ENCODE measurements at places on chromosomes 11 and 22.

DNA sequence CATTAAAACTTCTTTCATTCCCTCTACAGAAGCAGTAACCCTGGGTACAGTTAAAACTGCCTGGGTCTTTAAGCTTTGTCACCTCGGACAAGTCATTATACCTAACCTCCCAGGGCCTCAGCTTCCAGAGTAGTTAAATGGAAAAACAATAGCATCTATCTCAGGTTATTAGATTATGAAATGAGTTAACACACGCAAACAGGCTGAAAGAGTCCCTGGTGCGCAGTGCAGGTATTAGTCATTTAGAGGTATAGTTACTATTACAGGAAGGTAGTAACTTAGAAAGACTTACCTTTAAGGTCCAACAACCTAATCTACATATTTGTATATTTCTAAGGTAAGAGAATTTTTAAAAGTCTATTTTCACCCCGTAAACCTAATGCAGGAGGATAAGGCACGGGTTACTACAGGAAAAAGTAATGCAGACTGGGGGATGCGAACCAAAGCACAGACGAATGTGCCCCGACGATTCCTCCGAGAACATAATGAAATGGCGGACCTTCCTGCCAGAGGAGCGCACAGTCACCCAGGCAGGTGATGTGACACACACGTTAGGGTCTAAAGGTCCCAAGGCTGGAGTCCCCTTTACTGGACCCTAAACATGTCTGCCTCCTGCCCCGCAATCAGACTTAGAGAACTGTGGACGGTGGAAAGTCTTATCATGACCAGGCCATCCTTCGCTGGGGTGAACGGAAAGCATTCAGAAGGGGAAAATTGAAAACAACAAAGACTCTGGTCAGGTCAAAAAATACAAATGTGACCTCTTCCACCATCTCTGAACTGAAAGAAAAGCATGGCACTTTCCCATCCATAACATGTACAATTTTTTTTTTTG lies 1.3 kb downstream of the NAP1L4 start:
- DNase-seq = peak; percentile 57

- DNase-seq = no peak
Observed at GRCh38 chr22:36352803-36353507, 34.8 kb downstream of the MYH9 start.

- DNase-seq = no peak
Observed at GRCh38 chr11:34719303-34719848, 98.5 kb downstream of the EHF start.

DNA sequence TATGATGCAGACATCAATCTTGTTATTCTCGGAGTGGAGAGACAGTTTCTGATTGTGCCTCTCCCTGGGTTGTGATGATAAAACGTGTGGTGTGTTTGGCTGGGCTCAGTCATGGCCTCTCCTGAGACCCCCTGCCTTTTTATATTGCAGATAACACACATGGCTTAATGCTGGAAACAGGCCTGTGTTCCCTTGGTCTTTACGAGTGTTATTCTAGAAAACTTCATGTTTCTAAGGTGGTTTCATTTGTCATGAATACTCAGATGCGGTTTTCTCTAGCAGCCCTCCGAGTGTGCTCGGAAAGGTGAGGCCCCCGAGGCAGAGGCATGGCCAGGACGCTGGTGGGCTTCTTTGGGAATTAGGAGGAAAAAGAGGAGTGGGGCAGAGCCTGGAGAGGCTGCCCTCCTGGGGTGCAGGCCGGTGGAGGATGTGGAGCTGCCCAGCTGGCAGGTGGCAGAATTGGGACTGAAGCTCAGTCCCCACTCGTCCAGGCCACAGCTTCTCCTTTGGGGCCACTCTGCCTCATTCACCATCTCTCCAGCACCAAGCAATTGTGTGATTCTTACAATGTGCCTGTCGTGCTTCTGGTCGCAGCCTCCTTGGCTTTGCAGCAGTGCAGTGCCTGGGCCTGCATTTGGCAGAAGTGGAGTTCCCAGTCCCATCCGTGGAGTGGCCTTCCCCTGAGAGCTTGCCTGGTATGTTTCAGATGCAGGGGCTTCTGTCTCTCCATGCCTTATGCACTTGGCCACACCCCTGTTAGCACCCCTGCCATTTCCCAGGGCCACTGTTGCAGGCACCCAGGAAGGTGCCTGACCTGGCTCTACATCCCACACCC lies 309.6 kb downstream of the TBC1D22A start:
- DNase-seq = peak; percentile 40

DNA sequence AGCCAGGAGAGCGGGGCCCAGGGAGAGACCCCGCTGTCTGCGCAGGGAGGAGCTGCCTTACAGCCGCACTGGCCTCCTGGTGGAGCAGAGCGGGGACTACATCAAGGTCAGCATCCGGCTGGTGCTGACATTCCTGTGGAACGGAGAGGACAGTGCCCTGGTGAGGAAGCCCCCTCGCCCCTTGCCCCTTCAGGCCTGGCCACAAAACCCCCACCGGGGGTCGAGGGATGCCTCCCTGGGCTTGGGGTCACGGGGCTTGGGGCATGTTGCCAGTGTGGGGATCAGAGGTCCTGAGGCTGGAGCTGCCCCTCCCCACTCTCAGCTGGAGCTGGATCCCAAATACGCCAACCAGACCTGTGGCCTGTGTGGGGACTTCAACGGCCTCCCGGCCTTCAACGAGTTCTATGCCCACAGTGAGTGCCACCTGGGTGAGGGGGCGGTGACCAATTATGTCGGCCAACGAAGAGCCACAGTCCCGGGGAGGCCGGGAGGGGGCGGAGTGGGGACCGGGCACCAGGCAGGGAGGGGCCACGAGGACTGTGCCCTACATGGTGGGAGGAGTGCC lies 4.2 kb downstream of the MUC5B start:
- peak; percentile 69 for DNase-seq

DNA sequence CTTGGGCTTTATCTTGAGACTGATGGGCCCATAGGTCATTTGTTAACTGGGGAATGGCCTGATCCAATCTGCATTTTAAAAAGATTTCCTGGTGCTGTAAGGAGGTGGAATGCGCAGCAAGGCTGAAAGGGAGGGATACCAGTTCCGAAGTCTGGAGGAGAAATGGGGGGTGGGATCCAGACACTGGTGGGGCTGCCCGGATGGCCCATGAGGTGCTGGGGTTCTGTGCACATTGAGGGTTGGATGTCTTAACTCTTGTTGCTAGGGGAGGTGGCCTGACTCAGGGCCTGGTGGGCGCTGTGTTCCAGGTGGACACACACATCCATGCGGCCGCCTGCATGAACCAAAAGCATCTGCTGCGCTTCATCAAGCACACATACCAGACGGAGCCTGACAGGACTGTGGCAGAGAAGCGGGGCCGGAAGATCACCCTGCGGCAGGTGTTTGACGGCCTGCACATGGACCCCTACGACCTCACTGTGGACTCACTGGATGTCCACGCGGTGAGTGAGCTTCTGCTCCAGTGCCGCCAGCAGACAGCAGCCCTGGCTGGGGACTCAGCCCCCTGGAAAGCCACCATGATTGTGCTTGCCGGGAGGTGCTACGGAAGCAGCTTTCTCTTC lies 38.1 kb downstream of the AMPD3 start:
- DNase-seq = peak; percentile 49

DNA sequence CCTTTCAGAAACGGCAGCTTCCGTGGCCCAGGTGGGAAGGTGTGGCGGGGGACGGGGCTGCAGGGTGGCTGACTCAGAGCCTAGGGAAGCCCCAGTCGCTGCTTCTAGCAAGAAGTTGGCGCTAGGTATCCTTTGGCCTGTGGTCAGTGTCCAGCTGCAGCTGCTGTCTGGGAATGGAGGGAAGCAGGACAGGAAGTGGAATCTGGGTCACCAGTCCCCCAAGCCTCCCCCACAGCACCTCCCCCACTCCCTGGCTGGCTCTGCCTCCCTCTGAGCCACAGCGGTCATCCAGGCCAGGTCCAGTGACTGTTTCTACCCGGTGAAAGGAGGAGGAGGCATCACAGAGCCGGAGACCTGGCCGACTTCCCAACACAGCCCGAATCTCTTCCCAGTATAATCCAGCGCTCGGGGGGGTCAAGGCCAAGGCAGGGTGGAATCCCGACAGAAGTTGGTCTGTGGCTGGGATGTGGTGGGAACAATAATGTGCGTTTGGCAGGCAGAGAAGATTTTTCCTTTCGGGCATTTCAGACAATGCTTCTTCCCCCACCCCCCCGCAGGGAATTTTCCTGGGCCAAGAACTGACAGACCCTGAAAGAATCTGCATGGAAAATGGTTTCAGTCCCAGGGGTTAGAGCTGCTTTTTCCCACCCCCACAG lies 45.1 kb downstream of the C11orf96 start:
- peak; percentile 86 for DNase-seq

DNA sequence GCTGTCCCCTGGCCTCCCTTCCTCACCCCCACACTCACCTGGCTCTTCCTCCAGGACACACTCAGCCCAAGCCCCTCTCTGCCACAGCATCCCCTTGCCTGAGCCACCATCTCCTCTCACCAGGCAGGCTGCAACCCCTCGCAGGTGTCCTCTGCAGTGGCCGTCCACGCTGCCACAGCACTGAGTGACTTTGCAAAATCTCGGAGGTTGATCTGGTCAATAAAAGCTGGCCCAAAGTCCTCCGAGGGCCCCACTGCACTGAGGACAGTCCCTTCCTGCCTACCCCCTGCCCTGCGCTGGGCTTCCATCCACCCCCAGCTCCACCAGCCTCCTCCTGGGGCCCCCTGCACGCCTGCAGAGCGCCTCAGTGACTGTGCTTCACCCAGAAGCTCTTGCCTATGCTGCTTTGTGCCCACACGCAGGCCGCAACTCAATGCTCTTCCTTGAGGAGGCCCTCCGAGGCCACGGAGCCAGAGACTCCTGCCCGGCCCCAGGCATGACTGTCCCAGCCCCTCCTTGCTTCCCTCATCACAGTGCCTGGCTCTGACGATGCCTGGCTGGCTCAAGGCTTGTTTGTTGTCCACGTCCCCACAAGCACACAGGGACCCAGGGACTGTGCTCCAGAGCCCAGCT lies 30.8 kb upstream of the SLC22A12 start:
- peak; percentile 81 for DNase-seq

DNA sequence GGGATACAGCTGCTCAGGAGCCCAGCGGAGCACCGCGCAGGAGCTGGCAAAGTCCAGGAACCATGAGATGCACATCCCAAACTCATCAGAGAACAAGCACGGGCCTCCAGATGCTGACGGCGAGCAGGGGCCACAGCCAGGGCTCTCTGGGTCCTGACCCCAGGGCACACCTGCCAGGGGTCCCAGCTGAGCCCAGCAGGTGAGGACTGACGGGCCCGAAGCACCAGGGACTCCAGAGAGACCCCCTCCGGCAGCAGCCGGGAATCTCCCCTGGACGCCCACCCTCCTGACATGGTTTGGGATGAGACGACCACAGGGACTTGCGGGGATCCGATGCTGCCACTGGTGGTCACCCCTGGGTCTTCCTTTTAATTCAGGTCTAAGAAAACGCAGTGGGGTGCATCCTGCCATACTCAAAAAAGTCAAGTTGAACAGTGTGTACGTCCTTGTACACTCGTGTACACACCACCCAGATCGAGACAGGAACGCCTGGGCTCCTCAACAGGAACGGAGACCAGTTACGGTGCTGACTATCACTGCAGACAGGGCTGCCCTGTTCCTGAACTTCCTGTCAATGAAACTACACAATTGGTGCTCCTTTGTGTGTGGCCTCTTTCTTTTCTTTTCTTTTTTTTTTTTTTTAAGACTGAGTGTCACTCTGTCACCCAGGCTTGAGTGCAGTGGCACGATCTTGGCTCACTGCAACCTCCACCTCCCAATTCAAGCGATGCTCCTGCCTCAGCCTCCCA lies 21.9 kb downstream of the TTLL8 start:
- peak; percentile 48 for DNase-seq

DNA sequence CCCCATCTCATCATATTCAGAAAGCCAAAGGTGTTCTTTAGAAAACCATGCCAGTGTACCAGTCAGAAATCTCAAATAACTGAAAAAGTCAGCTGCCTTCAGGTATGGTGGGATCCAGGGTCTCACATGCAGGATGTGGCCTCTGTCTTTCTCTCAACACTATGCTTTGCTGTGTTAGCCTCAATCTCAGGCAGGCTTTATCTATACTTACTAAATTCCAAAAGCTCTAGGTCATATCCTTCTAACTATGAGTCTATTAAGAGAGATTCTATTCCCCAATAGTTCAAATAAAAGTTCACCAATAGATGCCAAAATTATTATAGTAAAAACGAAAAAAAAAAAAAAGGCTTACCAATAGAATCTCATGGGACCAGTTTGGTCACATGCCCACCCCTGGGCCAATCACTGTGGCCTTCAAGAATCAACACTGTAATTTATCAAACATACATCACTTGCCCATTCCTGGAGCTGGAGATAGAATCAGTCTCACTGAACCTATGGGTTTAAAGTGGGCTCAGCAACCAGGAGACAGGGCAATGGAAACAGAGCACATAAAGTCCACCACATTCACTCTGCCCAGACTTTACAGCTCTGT lies 38.0 kb upstream of the APLNR start:
- DNase-seq = no peak

- DNase-seq = no peak
Observed at GRCh38 chr11:128726458-128727139, 32.7 kb downstream of the FLI1 start.

GRCh38 chr11:123145220-123145619 lies 49.8 kb downstream of the CLMP start:
- DNase-seq = peak; percentile 72

GRCh38 chr22:37281646-37282384 lies 493 bp upstream of the CYTH4 start:
- no peak for DNase-seq

GRCh38 chr11:117562136-117562535 lies 234.5 kb downstream of the CEP164 start:
- no peak for DNase-seq

- no peak for DNase-seq
Observed at GRCh38 chr22:46537946-46538813, 760 bp upstream of the CELSR1 start.

DNA sequence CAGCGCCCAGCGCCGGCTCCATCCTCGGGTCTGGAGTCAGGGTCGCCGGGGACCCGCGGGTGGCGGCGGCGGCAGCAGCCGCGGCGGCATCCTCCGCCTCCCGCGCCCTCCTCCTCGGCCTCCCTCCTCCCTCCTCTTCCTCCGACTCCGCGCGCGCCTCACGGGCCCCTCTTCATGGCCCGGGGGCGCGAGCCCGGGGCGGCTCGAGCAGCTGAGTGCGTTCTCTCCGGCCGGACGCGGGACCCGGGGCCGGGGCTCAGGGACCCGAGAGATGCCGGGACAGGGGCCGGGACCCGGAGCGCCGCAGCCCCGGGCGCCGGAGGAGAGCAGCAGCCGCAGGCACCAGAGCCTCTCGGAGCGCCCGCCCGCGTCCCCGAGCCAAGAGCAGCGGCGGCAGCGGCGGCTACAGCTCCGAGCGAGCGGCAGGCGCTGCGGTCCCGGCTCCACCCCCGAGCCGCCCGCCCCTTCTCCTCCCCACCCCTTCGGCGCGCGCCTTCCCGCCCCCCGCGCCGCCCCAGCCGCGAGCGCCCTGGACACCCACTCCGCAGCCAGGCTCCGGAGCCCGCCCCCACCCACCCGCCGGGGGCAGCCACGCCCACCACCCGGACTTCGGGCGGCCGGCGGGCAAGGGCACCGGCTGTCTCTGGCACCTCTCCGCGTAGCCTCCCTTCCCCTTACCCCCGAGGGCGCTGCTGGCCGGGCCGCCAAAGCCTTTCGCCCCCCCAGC lies at the start of gene CHST1:
Gene CHST1 (minus strand): TSS at position 417 of the 727 bp plus-strand sequence. CDS start 14,699 bp downstream, outside the sequence.
- DNase-seq = peak; percentile 71

- DNase-seq = no peak
Observed at GRCh38 chr22:24011735-24012068, 598 bp downstream of the CABIN1 start.

GRCh38 chr22:20653012-20653794 lies 120.7 kb upstream of the SERPIND1 start:
- DNase-seq = no peak

GRCh38 chr11:4068962-4069361 lies 25.6 kb upstream of the RRM1 start:
- no peak for DNase-seq
